ENCODE measurements at places on chromosomes 1 and 21.

DNA sequence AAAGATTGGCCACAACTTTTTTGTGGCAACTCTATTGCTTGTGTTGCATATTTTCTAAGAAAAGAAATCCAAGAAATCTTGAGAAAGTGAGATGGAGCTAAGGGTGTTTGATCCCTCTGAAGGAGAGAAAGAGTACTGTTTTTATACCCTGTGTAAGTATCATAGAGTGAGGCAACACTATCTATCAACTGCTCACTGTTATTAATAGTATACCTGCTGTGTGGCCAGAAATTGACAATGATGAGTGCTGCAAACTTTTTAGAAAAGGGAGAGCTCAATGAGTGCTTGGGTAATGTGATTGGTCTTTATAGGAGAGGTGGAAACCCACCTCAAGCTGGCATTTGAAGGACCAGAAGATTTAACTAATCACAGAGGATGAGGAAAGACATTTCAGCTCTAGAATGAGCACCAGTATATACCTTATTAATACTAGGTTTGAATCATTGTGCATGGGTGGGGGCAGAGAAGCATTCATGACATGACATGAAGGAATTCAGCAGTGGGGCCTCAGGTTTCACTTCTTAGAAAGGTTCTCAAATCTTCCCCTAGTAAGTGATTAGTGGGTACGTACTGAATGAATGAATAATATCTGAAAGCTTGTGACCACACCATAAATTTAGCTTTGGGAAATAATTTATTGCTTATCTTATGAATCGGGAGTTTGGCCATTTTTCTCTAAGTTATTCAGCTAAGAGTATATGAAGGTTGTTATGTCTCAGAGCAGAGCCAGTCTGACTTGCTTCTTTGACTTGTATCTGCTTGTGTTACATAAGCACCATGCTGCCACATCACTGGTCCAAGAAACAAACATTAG is 169.2 kb upstream of the SGIP1 start:
- no peak for DNase-seq

DNA sequence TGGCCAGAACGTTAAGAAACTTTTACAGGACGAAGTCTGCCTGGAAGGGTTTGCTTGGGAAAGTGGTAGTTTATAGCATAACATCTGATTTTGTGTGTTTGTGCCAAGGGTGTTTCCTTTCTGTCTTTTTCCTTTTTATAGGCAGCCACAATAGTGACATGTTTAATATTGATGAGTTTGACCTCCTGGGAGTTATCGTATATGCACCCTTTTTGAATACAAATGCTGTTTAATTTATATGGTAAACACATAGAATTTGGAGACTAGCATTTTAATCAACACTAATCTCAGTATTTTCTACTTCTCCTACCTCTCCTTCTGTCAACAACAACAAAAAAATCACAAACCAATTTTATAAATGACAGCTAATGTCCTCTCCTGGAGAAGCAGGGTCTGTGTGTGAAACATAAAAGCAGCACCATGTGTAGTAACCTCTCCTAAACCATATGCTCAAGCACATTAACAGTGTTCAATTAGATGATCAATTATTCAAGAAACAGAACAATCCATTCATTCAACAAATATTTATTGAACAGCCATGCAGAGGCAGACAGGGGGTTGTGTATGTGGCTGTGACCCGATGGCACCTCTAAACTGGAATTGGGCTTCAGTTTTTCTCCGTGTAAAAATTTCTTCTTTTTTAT is 604 bp upstream of the FMN2 start:
- DNase-seq: no peak

DNA sequence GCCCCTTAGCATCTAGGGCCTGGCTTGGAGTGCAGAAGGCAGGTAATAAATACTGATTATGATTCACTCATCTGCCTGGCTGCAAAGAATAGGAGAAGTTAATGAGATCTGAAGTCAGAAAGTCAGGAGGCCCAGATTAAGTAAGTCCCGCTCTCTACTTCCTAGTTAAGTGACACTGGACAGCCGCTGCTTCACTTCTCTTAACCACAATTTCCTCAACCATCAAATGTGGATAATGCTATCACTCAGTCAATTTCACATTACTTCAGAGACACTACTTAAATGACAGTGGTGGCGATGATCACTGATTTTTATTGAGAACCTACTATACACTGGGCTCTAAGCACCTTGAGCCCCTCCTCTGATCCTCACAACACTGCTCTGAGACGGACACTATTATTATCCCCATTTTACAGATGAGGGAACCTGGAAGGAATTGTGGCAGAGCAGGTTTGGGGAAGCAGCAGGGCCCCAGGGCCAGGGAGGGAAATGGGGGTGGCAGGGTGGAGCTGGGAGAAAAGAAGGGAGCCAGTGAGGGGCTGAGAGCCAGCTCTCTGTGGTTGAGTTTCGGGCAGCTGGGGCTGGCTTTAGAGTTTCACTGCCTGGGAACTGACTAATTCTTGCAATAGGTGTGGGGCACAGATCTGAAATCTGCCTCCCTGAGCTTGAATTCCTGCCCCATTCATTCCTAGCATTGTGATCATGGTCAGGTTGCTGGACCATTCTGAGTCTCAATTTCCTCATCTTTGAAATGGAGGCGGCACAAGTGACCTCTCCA is 2.4 kb upstream of the E2F2 start:
- DNase-seq: no peak

DNA sequence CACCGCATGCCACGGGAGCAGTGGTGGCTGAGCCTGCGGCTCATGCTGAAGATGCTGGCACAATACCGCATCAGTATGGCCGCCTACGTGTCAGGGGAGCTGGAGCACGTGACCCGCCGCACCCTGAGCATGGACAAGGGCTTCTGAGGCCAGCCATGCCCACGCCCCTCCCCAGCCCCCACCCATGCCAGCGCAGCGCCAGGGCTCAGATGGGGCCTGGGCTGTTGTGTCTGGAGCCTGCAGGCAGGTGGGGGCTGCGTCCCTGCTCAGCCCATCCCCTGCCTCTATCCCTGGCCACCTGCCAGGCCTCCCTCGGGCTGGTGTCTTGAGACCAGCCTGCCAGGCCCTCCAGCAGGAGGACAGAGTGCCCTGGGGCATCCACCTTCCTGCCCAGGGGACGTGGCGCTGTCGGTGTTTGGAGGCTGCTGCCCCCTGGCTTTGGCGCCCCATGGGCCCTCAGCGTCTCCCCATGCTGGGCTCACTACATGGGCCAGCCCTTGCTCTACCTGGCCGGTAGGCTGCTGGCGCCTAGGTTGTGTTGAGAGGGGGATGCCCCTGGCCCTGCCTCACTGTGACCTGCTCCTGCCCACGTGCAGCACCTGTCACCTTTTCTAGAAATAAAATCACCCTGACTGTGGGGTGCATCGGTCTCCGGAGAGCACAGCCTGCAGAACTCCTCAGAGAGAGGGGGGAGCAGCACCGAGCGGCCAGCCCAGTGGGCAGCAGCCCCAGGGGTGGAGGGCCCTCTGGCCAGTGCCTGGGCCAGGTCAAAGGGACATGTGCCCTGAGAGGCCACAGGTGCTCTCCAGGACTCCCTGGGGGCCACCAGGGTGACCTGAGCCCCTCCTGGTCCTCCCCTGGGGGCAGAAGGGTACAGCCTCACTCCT is 12.2 kb downstream of the CFAP410 start:
- peak; percentile 15 for DNase-seq

DNA sequence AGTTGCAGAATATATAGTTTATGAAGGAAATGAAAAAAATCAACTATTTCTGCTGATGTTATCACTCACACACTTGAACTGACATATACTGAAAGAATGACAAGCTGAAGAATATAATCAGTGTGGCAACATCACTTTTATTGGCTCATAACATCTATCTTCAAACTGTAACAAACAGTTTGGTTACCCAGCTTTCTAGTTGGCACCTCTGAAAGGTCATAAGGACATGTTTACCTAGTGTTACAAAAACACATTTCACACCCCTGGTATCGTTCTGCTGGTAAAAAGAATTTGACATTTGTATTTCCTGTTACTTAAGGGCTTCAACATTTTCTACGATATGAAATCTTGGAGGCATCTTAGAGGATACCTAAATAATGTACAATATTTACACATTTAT is 1267.0 kb upstream of the NCAM2 start:
- no peak for DNase-seq

- no peak for DNase-seq
Measured at GRCh38 chr1:235018720-235019444, 109.8 kb downstream of the TOMM20 start.

DNA sequence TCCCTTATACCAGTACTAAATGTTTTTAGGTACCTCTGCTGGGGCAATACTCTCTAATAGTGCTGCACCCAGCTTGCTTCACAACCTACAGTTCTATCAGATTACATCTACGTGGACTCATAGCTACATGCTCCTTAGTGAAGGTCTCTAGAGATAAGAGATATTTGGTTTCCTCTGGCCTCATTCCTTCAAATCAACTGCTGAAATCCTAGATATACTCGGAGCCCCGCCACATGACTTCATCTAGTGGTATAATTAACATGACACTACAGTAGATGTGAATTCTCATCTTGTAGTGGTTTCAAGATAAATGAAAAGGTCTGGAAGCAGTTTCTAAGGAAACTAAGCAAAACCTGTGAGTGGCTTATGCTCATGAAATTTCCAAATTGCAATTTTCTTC is 115.4 kb downstream of the SMYD2 start:
- no peak for DNase-seq

DNA sequence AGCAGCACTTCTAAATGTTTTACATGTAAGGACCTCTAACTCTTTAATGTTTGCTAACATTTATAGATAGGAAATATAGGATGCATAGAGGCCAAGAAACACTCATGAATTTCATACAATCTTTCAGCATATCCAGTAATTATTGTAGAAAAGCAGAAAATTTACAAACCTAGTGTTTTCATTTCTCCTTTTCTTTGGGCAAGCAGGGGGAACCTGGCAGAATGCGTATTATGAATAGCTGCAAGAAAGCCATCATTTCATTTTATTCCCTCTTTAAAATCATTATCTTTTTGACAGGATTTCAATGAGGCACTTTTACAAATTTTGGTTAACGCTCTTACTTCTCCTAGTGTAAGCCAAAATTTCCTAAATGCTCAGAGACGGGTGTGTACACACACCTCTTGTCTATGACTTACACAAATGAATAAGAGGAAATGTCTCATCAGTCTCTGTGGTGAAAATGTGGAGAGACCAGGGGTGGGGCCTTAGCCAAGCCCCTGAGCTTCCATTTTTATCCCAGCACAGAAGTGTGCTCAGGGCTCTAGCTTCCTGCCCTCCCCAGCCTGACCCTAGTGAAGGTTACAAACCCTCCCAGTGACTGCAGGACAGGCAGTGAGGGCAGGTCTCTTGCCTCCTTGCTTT is 91.6 kb downstream of the LRRC8C start:
- DNase-seq: no peak

DNA sequence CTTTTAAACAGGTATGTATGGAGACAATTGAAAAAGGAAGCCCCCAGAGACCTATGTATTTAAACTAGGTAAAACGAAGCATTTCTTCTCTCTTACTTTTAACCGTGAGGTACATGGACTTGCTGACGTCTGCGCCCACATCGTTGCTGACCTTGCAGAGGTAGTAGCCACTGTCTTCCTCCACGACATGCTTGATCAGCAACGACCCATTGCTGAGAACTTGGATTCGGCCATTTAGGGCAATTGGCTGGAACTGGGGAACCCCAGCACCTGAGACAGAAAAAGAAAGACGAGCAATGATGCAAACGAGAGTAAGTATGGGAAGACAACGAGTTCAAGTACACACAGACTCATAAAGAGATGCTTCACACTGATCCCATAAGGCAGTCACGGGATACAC is 408.8 kb downstream of the PCP4 start:
- DNase-seq: no peak

GRCh38 chr1:36771240-36771639 is 263.1 kb downstream of the GRIK3 start:
- no peak for DNase-seq

Measured in DMS79 (cell line).